ENCODE measurements at places on chromosomes 16 and 17. TPM values are rescaled to one million over a fixed set of nuclear protein-coding genes. Genes with fewer than 3 reads are reported as not detected.

- no peaks in the 10 kb centered on the region for H3K4me1 ChIP-seq
- H3K36me3 ChIP-seq: no peaks in the 10 kb centered on the region
- H3K27me3 ChIP-seq: no peaks in the 10 kb centered on the region
- no peak overlapping the region for H3K4me3 ChIP-seq
Measured at GRCh38 chr17:8799570-8800212, 526 bp upstream of the MFSD6L start.

GRCh38 chr17:71634376-71634775 is 486.4 kb upstream of the SOX9 start:
- H3K36me3 ChIP-seq: no peaks in the 10 kb centered on the region
- no peak overlapping the region for H3K4me3 ChIP-seq
- H3K27me3 ChIP-seq: no peaks in the 10 kb centered on the region
- DNase-seq: no peak
- no peaks in the 10 kb centered on the region for H3K4me1 ChIP-seq

DNA sequence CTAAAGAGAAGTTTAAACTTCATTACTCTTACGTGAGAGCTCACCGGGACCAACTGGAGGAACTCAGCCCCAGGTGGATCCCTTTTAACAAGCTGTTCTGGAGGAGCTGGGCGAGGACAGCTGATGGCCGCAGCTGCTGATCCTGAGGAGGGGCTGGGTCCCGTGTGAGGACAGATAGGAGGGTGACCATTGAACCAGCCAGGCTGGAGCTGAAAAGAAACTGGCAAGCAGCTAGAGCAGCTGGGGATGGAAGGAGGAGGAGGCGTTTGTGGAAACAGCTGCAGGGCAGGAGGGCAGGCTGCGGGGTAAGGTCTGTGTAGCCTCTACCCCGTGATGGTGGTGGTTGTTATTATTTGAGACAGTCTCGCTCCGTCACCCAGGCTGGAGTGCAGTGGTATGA is 119.5 kb downstream of the AATF start:
- no peak for DNase-seq
- H3K27ac ChIP-seq: no peak overlapping the region
- no peak overlapping the region for H3K4me3 ChIP-seq
- H3K4me1 ChIP-seq: no peaks in the 10 kb centered on the region

DNA sequence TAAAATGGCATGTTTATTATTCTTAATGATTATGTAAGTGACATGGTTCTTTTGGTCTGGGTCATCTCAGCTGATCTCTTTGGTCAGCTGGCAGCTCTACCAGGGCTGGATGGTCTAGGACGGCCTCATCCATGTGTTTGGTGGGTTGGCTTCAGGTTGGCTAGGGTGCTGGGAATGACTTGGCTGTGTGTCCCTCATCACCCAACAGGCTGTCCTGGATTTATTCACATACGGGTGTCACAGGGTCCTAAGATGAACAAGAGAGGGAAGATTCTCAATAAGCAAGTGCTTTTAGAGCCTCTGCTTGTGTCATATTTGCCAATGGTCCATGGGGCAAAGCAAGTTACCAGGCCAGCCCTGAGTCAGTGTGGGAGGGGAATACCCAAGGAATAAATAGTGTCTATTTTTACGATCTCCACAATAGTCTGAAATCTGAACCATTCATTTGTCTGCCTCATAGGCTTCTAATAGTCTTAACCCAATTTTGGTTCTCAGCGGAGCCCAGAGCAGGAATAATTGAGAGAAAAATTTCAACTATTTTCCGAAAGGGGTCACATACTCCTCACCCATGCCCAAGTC is 157.5 kb downstream of the HS3ST2 start:
- no peak for DNase-seq
- H3K36me3 ChIP-seq: no peaks in the 10 kb centered on the region
- no peaks in the 10 kb centered on the region for H3K27me3 ChIP-seq
- H3K4me3 ChIP-seq: no peak overlapping the region
- H3K4me1 ChIP-seq: no peaks in the 10 kb centered on the region
- H3K27ac ChIP-seq: no peak overlapping the region

- DNase-seq: no peak
- no peaks in the 10 kb centered on the region for H3K4me1 ChIP-seq
- H3K27me3 ChIP-seq: no peaks in the 10 kb centered on the region
Measured at GRCh38 chr16:69243479-69243878, 56.5 kb downstream of the SNTB2 start.

- H3K4me1 ChIP-seq: peaks cover 67% of the 10 kb centered on the region
- peak; percentile 61 for DNase-seq
- no peaks in the 10 kb centered on the region for H3K36me3 ChIP-seq
- H3K27ac ChIP-seq: peak overlapping the region; percentile 25
- no peaks in the 10 kb centered on the region for H3K27me3 ChIP-seq
- no peak overlapping the region for H3K4me3 ChIP-seq
Measured at GRCh38 chr17:76246080-76247066, 6.1 kb upstream of the RNF157 start.

Gene ABCA9
- total RNA-seq: 0.06 TPM

Gene MYH2
- total RNA-seq: not detected

- DNase-seq: peak; percentile 58
- H3K4me1 ChIP-seq: no peaks in the 10 kb centered on the region
- peaks cover 5% of the 10 kb centered on the region for H3K27me3 ChIP-seq
- no peak overlapping the region for H3K27ac ChIP-seq
- H3K4me3 ChIP-seq: no peak overlapping the region
Measured at GRCh38 chr17:43846221-43846712, 709 bp upstream of the CD300LG start.

Gene TMEM238L
- not detected for total RNA-seq

Gene GAST
- total RNA-seq: not detected

- H3K27me3 ChIP-seq: no peaks in the 10 kb centered on the region
- no peaks in the 10 kb centered on the region for H3K36me3 ChIP-seq
- H3K4me3 ChIP-seq: no peak overlapping the region
- no peak overlapping the region for H3K27ac ChIP-seq
Measured at GRCh38 chr17:76004750-76005262, 4.2 kb downstream of the CDK3 start.

- H3K4me3 ChIP-seq: peak within 1 kb of the TSS; percentile 28
- H3K36me3 ChIP-seq: no peaks in the 10 kb centered on the region
Measured at GRCh38 chr17:5281814-5282641, at the start of gene RABEP1. TSS of gene RABEP1 (plus strand) at chr17:5282284. CDS start at chr17:5282487, 203 bp downstream.

Gene OR1A1
- total RNA-seq: not detected

DNA sequence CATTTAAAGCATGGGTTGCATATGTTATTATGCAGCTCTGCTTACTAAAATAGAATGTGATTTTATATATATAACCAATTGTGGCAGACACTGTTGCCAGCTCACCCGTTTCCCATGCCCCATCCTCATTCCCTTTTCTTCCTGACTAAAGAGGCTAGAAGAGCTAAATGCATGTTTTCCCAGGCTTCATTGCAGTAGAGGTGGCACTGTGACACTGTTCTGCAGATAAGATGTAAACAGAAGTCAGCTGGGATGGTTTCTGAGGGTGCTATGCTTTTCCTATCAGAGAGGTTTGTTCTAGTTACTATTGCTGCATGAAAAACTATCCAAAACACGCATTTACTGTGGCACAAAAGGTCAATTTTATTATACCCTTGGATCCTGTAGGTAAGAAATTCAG is 5.7 kb upstream of the TOB1 start:
- H3K27me3 ChIP-seq: no peaks in the 10 kb centered on the region
- H3K4me1 ChIP-seq: peaks cover 56% of the 10 kb centered on the region
- no peak for DNase-seq
- peak overlapping the region; percentile 49 for H3K4me3 ChIP-seq
- no peaks in the 10 kb centered on the region for H3K36me3 ChIP-seq
- H3K27ac ChIP-seq: no peak overlapping the region

Measured in CD4-positive, alpha-beta memory T cell (primary cell).